ENCODE measurements at places on chromosomes 1 and 21. TPM values are rescaled to one million over a fixed set of nuclear protein-coding genes. Genes with fewer than 3 reads are reported as not detected.

DNA sequence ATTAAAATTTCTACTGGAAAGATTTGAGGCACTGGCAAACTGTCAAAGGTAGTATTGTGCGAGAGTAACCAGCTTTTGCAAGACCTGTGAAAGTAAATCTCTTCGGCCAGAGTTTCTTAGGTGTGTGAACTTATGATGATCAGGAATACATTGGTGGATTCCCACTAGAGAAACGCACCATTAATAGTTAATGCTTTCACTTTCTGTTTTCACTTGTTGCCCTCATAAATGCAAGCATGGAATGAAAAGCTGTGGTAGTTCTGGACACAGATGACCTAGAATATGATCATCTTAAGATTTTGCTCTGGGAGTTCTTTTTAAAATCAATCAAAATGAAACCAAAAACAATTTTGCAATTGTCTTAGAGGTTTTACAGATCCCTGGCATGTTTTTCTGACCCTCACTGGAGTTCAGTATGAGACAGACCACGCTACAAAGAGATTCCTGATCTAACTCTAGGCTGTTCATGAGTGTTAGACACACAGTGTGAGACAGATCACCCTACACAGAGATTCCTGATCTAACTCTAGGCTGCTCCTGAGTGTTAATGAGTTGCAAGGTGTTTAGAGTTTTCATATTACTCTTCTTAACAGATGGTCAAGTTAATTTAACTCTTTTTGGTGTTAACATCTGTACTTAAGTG lies 98.8 kb downstream of the SDCCAG8 start:
- DNase-seq: no peak

- DNase-seq: no peak
Observed at GRCh38 chr21:34668803-34669148, at the start of gene CLIC6. TSS of gene CLIC6 (plus strand) at chr21:34668994. CDS start at chr21:34669389, 395 bp downstream.

Gene HUNK
- total RNA-seq: 1.5 TPM

DNA sequence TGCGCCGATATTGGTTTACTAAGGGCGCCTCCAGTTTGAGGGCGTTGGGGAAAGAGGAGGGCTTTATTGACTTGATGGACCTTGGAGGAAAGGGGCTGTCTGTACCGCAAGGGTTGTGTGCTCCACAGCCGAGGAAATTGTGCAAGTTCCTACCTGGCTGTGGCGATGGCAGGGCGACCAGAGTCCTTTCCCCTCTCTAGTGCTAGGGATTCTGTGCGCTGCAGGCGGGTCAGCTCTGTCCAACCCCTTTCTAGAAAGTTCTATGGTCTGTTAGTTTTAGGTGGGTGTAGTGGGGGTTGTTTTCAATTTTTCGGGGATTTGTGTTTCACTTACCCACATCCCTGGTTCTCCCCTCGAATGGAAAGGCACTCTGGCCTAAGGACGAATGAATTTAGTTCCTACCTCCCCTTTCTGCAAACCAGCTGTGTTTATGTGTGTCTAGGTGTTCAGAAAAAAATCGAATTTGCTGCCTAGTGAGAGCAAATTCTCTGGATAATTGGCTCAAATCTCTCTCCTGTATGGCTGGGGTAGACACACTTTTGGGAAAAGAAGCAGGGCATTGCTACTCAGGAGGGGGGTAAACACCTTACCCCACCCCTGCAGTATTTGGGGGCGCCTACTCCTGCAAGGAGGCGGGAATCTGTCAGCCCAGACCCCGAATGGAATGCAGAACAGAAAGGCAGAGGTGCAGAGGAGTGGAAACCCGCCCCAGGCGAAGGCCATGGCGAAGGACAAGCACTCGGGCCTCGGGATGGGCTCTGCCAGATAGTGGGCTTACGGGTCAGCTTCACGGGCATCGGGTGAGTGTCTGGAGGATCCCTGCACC lies 2.0 kb downstream of the DMBX1 start:
- DNase-seq: no peak

Gene TCEA3
- 21.5 TPM for total RNA-seq

Gene SLC35A3
- 65.3 TPM for total RNA-seq

GRCh38 chr1:118993700-118994026 lies 5.5 kb upstream of the TBX15 start:
- DNase-seq: no peak

Gene LINGO4
- not detected for total RNA-seq

Gene PITHD1
- 42.9 TPM for total RNA-seq

DNA sequence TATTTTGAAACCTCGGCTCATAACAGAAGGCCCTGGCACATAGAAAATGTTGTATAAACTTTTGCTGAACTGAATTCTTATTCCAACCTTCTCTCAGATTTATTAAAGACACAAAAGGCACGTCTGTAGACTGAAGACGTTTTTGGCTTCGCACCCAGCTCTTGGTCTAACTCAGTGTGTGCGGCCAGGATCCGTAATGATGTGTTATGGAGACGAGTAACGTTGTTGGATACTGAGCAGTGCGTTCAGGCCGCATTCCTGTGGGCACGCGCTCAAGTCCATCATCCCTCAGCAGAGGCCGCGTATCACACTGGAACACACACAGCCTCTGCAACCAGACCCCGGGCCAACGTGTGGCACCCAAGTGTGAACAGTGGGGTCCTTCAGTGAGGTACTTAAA lies 154.8 kb upstream of the RAB4A start:
- DNase-seq: peak; percentile 70

Gene TRNP1
- total RNA-seq: 1.5 TPM

Gene IQGAP3
- 13.2 TPM for total RNA-seq

Gene PLOD1
- total RNA-seq: 27.4 TPM

- DNase-seq: no peak
Observed at GRCh38 chr21:25646474-25646873, 7.4 kb downstream of the JAM2 start.

- no peak for DNase-seq
Observed at GRCh38 chr1:53979712-53980450, 33.7 kb downstream of the LRRC42 start.

GRCh38 chr1:159829273-159829634 lies 2.6 kb downstream of the SLAMF8 start:
- DNase-seq: no peak

GRCh38 chr1:24284156-24284471 lies 35.0 kb upstream of the GRHL3 start:
- DNase-seq: no peak

GRCh38 chr1:185257950-185258208 lies 59.2 kb downstream of the IVNS1ABP start:
- no peak for DNase-seq

DNA sequence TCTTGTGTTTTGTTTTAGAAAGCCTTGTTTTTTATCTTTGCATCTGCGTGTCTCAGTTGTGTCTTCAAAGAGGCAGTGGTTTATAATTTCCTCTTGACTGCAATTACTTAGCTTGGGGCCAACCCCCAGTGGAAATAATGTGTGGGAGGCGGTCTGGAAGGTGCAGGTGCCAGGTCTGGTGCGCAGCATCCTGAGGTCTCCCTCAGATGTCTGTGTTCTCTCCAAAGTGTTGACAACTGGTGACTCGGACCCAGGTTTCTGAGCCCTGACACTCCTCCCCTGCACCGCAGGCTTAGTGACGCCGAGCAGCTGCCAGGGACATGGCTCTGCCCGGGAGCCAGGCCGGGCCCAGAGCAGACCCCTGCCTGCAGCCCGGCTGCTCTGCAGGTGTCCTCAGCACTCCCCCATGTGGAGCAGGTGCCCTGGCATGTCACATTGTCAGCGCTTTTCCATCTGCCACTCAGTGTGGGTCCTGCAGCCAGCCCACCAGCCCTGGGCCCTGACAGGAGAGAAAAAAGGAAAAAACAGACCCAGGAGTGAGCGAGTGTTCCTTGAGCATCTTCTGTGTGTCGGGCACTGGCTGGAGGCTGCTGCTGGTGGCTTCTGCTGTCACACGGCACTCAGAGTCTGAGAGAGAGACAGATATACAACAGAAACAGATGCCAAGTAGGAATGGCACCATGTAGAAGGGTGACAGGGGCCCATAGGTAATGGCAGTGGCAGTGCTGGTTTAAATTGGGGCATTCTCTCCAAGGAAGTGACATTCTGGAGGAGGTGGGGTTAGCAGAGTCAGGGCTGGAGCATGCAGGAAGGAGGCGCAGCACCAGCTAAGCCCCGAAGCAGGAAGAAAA lies 24.8 kb upstream of the SELENON start:
- DNase-seq: no peak

DNA sequence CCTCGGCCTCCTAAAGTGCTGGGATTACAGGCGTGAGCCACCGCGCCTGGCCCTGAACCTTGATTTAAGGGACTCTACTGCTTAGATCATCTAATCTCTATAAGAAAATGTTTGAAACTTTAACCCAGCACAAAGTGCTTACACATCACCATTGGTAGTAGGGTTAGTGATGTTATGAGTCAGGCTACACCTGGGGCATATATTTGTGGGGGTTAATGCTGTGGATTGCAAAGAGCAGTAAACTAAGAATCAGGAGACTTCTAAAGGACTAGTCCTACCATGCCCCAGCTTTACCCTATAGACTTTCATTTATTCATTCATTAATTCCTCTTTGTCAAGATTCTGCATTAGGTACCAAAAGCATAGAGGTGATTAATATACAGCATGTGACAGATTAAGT lies 880.5 kb downstream of the TTLL7 start:
- DNase-seq: no peak

GRCh38 chr1:234614081-234614489 lies 4.1 kb upstream of the IRF2BP2 start:
- DNase-seq: no peak

Gene KCNQ4
- 13.4 TPM for total RNA-seq

DNA sequence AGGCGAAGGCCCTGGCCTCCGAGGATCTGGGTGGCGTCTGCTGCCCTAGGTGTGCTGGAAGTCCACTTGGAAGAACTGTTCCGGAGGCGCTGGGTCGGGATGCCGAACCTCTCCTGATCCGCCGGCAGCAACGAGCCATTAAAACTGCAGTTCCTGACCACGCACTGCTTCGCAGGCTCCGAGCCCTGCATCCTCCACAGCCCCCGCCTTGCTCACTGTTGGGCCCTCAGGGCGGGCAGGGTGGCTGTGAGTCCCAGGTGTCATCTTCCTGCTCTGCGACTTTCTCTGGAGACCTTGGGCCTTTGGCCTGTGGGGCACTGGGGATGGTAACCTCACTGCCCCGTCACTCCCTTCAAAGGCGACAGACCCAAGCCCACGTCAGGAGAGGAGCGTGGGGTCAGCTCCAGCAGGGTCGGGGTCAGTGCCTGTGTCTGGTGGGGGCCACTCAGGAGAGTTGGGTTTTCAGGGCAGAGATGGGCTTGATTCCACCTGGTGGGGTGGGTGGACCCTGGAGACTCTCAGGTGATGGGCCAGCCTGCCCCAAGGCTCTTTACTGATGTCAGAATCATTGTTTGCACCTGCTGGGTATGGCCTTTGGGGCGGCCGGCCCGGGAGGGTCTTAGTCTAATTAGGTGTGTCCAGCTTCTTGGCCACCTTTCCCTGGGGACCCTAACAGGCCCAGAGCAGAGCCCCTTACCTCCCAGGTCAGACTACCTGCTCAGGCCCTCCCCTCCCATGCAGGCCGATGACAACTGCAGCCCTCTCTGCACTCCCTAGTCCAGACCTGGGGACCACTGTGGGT lies 3.1 kb downstream of the PRXL2B start:
- DNase-seq: no peak

GRCh38 chr1:38570657-38570975 lies 289.0 kb downstream of the RRAGC start:
- DNase-seq: no peak

Gene LCE1A
- not detected for total RNA-seq

Gene KIF2C
- total RNA-seq: not detected

- no peak for DNase-seq
Observed at GRCh38 chr1:238141353-238141752, 250.6 kb upstream of the ZP4 start.

Gene CDA
- total RNA-seq: 2.9 TPM

DNA sequence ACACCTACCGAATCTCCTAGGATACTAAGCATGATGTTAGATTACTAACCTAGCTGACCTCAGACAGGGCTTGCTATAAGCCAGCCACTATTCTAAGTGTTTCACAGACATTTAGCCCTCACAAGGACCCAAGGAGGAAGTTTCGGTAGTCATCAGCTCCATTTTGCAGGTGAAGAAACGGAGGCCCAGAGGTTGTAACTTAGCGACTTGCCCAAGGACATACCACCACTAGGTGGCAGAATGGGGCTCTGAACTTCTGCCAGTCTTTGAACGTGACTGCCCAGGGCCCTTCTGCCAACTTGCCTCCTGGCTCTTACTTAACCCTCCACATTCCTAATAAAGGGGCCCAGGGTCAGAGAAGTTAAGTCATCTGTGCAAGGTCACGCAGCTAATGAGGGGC lies 283.5 kb downstream of the C1orf94 start:
- no peak for DNase-seq

Measured in uterus (tissue), 4 donors.